ENCODE measurements at places on chromosomes 2 and 18.

GRCh38 chr2:241329669-241330615 lies 14.2 kb downstream of the SEPTIN2 start:
- no peak for DNase-seq

GRCh38 chr2:205500065-205500464 lies 182.2 kb upstream of the NRP2 start:
- DNase-seq = no peak

- DNase-seq = no peak
Measured at GRCh38 chr2:88071365-88071764, 3.7 kb downstream of the SMYD1 start.

- no peak for DNase-seq
Measured at GRCh38 chr18:44729631-44730101, 49.0 kb downstream of the SETBP1 start.

DNA sequence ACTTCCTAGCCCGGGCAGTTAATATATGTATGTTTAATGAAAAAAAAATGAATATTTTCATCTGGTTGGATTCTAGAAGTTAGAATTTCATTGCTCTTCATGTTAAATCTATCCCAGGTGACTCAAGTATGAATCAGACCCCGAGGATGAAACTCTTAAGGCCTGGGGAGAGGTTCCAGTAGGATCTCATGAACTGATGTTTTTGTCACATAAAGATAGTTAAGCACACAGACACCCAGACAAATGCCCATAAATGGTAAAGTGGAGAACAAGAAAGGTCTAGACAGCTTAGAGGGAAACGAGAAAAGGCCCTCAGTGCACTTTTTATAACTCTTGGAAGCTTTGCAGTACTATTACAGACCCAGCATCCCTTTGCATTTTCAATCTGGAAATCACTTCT lies 114.1 kb downstream of the RIF1 start:
- no peak for DNase-seq

DNA sequence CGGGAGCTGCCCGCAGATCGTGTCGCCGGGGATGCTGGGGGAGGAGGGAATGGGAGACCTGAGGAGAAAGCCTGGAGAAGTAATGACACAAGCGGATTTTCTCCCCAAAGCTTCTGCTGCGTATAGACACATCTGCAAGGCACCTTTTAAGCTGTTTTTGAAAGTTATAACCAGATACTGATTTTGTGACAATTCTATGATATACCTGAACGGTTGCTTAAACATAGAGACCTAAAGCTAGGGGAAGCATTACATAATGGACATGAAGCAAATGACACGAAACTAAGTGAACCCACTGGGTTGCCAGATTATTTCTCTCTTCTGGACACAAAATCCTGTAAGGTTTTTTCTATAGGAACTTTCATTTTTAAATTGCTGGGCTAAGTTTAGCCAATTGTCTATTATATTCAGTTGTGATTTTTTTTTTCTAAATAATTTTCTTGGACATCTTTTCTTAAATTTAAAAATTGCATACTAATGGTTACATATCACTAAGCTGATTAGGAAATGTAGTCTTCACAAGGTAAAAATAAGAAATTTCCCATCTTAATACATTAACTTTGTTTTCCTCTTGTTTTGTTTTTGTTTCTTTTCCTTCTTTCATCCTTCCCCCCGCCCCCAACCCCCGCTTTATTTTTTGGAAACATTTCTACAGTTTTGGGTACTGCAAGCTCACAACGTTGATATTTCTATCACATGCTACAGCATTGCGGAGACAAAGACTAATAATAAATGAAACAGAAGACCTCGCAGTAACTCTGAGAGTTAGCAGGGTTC lies 1.3 kb downstream of the OSBPL6 start:
- DNase-seq = no peak

DNA sequence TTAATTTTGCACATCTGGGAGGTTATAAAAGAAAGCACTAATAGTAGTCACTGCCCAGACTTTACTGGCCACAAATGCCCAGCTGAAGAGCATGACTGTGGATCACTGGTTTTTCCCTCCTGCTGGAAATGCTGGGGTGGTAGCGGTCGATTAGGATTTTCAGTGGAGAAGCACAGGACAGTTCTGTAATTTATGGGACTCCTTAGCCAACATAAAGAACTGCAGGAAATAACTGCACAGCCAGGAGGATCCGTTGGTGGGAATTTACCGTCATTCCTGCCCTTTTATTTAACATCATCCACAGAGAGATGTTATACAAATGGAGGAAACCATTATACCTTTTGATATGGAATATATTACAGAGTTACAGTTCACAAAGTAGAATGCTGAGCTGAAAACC lies 61.5 kb downstream of the TNFRSF11A start:
- DNase-seq = no peak

GRCh38 chr2:228038967-228039366 lies 142.5 kb downstream of the SPHKAP start:
- DNase-seq = no peak

- DNase-seq = no peak
Measured at GRCh38 chr2:118806797-118807667, 40.4 kb downstream of the EN1 start.

- DNase-seq = no peak
Measured at GRCh38 chr2:36163520-36164254, 191.9 kb upstream of the CRIM1 start.

DNA sequence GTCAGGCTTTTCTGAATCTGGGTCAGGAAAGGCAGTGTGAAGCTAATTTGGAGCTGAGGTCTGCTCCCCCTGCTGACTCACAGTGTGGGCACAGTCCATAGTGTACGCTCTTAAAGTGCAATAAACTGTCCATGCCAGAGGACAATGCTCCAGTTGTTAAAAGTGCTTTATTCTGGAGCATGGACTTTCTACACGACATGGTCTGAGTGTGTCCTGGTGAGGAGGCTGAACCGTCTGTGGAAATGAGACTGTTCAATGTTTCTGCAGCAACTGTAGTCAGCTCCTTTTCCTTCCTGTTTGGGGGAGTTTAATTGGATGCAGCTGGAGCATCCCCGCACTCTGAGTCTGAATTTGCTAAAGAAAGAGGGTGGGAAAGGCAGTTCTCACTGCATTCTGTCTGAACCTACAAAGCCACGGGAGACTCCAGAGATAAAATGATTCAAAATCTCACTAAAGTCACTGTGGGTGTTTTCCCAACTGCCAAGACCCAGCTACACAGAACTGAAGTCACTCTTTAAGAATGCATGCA lies 110.2 kb upstream of the TRIB2 start:
- no peak for DNase-seq

- DNase-seq = peak; percentile 83
Measured at GRCh38 chr2:110748489-110748867, 16.1 kb downstream of the ACOXL start.

DNA sequence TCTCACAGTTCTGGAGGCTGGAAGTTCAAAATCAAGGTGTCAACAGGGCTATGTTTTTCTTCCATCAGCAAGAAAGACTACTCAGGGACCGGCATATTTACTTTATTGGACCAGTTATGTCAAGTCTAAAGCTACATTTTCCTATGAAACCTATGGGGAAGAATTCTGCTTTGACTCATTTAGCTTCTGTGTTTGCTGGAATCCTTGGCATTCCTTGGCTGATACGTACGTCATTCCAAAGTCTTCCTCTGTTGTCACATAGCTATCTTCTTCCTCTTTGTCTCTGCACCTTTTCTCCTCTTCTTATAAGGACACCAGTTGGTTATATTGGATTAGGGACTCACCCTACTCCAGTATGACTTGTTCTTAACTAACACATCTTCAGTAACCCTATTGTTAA lies 137.4 kb upstream of the FBXO11 start:
- no peak for DNase-seq

DNA sequence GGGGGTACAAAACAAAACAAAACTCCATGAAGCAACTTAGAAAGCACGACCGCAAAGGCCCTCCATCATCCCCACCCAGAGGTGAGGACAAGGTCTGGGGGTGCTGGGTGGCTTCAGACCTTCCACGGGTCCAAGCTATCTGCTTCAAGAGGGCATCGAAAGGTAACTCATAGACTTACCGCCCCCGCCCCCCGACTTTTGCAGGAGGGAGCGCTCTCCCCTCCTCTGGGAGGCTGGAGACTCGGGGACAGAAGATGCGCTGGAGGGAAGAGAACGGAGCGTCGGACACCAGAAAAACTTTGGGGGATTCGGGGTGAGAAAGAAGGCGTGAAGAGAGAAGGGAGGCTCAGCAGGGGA lies 300 bp upstream of the STON1 start:
- no peak for DNase-seq

- peak; percentile 69 for DNase-seq
Measured at GRCh38 chr18:48785091-48785614, 165.6 kb downstream of the SMAD7 start.

GRCh38 chr18:39448942-39449341 lies 1883.3 kb upstream of the CELF4 start:
- no peak for DNase-seq

- DNase-seq = no peak
Measured at GRCh38 chr2:131418625-131419024, 54.7 kb upstream of the RAB6D start.

DNA sequence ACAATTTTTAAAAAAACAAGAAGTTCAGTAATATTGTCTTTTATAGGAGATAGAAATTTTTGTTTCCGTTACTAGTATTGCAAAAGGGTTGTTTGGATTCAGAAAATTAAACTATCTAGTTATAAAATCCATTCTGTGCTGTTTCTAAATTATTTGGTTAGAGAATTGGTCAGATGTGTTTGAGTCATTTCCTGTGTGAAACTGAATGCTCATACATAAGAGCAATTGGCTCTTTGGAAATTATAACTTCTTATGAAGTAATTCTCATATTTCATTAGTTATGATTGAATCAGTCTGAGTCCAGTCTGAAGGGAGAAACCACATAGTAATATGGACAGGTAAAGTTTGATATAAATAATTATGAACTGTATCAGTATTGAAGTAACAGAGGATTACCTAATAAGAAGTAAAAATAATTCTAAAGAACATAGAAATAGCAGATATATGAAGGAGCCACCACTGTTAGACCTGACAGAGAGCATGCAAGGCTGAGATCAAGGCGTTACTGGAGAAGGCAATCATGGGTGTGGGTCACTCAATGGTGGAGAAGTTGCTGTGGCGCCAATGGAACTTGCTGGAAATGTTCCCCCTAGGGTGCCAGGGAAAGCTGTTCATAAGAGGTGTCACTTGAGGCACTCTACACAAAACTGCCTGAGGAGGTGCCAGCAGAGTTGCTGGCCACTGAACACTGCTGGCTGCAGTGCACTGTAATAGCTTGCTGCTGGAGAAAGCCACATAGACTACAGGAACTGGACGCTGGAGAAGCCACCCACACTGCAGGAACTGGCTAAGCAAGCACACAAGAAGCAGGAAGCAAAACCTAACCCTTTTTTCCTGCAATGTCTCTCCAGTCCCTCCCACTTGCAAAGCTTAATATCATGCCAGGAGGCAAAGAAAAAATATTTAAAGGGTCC lies 18.0 kb upstream of the FAP start:
- no peak for DNase-seq

DNA sequence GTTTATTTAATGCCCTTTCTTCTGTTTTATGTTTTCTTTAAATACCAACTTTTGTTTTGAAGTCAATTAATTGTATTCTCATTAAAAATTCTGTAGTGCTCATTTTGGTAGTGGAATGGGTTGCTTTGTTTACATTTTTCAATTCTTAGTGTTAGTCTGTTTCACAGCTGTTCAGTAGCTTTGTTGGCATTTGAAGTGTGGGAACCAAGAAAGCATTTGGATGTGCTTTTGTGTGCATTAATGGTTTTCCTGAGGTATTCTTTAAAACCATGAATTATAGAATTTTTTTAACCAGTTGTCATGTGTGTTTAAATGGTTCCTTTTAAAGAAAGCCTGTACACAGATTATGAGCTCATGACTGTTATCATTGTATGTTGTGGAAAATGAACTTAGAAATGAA lies 19.7 kb downstream of the MIB1 start:
- no peak for DNase-seq

GRCh38 chr2:172373766-172374165 lies 53.6 kb upstream of the ITGA6 start:
- DNase-seq = no peak

GRCh38 chr2:6674381-6674780 lies 191.3 kb downstream of the CMPK2 start:
- DNase-seq = no peak

GRCh38 chr2:32691678-32692077 lies 63.8 kb downstream of the TTC27 start:
- DNase-seq = no peak

DNA sequence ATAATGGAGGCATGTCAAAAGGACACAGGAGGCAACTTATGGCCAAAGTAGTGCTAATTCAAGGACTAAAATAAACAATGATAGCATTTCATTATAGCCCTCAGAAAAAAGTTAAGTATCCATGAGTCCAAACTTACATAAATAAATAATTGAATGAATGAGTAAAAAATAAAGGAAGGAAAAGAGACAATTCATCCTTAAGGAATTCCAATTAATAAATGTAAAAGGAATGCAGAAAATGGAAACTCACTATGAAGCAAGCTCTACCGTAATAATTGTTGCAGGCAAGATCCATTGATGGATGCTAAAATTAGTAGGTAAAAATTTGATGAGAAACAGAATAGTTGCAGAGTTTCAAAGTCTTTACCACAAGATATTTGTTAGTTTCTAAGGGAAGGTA lies 88.2 kb upstream of the RAPGEF4 start:
- no peak for DNase-seq

DNA sequence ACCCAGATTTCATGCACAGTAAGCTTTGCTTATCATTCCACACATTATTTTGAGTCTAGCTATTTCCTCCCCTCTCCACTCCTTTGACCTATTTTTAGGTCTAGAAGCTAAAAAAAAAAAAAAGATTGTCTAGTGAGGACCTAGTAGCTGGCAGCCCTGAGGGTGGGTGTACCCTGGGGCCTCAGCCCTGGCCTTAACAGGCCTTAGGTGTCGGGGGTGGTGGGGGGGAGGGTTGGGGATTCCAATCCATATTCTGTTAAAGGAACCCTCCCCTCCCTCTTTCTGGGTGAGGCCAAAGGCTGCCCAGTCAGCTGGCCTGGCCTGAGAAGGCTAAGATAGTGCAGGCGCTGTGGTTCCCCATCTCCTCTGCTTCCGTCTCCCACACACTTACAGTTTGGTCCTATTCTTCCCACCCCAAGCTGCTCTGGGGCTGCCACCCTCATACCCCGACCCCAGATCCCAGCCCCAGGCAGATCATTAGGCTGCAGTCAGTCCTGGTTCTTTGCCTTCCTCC lies 65.5 kb upstream of the HK2 start:
- DNase-seq = no peak

Data from GM06990 (cell line).